ENCODE measurements at places on chromosomes 12 and 14.

- DNase-seq: no peak
Measured at GRCh38 chr12:40099423-40099853, 6.4 kb downstream of the SLC2A13 start.

GRCh38 chr12:100717733-100718067, 76.9 kb upstream of the ANO4 start:
- no peak for DNase-seq

- no peak for DNase-seq
Measured at GRCh38 chr12:4009979-4010704, 136.9 kb upstream of the PARP11 start.

- DNase-seq: no peak
Measured at GRCh38 chr14:54809767-54810166, 92.9 kb downstream of the GCH1 start.

DNA sequence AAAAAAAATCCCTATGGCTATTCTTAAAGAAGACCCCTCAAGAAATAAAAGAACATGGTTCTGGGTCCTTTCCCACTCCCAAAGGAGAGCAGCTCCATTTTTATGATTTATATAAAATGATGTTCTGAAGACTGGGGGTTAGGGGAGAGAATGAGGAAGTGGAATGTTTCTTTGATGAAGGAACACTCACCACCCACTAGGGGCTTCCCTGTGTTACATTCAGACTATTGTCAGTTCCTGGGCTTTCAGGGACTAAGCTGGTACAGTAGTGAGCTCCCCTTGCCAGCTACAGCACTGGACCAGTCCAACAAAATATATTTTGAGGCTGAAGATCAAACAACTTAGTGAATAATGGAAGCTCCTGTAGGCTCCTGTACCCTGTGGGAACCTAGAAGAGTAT, 98.9 kb downstream of the HMGA2 start:
- DNase-seq: no peak

GRCh38 chr14:76922584-76922983, 96.4 kb downstream of the LRRC74A start:
- no peak for DNase-seq

DNA sequence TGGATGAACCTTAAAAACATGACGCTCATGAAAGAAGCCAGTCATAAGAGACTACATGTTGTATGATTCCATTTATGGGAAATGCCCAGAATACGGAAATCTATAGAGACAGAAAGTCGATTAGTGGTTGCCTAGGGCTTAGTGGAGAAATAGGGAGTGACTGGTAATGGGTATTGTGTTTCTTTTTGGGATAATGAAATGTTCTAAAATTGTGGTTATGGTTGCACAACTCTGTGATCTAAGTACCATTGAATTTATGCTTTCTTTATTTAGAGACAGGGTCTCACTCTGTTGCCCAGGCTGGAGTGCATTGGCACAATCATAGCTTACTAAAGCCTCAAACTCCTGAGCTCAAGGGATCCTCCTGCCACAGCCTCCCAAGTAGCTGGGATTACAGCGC, 8.0 kb downstream of the RBMS2 start:
- no peak for DNase-seq

DNA sequence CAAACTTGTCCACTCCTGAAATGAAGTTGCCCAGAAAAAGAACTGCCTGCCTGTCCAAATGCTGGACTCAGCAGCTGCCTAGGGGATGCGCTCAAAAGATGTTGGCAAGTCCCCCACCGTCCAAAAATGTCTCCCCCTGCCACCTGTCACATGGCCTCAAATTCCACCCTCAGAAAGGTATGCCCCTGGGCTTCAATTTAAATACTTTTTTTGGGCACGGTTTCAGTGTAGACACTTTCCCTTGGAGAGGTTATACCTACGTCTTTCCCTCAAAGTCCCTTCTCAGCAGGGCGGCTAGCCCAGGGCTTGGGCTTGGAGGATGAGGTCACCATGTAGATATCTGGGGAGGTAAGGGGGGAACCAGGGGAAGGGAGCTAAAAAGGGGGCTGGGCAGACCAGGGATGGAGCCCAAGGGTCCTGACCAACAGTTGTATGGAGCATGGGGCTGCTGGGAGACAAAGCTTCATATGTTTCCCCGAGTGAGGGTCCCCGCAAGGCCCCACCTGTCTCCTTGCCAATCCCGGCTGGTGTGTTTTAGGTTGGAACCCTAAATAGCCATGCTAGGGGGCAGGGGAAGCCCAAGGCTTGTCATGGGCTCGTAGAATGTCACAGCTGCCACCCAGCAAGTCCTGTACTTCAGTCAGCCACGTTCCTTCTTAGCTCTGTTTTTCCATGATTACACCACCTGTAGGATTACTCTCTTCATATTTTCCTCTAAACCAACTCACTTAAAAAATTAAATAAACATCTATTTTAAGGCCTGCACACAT, 131.2 kb upstream of the TBX3 start:
- peak; percentile 32 for DNase-seq

DNA sequence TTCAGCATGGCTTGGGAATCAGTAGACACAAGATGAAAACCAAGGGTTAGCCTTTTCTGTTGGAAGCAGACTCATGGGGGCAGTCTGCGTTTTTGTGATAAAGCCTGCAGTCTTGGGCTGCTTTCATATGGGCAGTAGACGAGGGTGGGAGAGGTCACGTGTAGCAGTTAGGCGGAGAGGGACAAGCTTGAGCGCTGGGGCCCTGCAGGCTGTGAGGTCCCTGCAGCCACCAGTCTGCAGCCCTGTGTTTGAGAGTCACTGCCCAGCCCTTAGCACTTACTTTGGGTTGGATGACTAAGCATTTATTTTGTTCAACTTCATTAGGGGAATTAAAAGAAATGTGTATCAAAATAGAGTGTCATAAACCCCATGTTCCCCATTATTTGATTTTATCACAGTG, 37.2 kb downstream of the EP400 start:
- peak; percentile 59 for DNase-seq

DNA sequence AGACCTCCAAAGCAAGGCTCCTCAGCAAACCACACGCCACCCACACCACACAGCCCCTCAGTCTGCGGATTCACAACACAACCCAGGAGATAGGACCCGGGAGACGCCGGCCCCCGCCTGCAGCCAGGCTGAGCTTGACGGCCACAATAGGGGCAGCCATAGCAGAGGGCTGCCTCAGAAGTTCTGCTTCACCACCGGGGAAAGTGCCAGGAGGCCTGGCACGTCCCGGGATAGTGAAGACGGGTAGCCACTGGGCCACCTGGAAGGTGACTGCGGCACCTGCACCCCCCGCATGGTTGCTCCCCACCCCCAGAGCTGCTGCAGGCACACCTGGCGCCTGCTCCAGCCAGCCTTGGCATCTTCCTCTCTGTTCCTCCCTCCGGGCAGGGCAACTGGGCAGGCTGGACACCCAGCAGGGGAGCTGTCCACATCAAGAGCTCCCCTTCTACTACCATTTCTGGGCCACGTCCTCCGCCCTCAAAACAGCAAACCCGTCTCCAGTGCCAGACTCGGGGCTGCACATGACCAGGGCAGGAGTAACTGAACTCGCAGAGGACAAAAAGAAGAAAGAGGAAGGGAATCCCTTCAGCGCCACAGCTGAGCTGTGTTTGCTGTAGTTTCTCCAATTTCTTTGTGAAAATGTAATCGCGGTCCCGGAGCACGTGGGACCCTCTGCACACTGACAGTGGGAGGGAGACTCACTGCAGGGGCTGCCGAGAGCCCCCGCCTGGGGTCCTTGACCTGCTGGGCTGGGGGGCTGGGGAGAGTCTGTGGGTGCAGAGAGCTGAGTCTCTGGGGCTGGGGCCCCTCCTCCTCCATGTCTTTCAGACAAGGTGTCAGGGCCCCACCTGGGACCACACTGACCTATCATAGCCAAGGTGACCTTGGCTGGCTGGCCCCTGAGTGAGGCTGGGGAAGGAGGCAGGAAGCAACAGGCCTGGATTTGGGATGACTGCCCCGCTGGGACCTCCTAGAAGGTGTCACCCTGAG, 74.2 kb upstream of the C14orf180 start:
- peak; percentile 57 for DNase-seq

- no peak for DNase-seq
Measured at GRCh38 chr14:88518592-88519512, 36.0 kb downstream of the PTPN21 start.

- peak; percentile 23 for DNase-seq
Measured at GRCh38 chr14:72332871-72333270, 400.6 kb downstream of the RGS6 start.

DNA sequence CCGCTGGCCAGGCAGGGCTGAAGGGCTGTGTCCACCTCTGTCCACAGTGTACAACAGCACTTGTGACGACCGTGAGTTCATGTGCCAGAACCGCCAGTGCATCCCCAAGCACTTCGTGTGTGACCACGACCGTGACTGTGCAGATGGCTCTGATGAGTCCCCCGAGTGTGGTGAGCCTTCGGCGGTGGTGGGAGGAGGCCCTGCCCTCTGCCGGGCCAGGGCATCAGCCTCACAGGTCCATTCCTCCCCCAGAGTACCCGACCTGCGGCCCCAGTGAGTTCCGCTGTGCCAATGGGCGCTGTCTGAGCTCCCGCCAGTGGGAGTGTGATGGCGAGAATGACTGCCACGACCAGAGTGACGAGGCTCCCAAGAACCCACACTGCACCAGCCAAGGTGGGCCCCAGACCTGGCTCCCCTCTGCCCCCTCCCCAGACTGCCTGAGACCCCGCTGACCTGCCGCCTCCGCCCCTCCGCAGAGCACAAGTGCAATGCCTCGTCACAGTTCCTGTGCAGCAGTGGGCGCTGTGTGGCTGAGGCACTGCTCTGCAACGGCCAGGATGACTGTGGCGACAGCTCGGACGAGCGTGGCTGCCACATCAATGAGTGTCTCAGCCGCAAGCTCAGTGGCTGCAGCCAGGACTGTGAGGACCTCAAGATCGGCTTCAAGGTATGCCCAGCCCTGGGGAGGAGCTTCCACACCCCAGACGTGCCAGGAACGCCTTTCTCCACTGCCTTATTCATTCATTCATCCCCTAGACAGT, 20.8 kb upstream of the NXPH4 start:
- DNase-seq: no peak

GRCh38 chr12:114638790-114639435, 45.1 kb downstream of the TBX3 start:
- DNase-seq: peak; percentile 61

- DNase-seq: peak; percentile 90
Measured at GRCh38 chr14:90235179-90235976, 21.0 kb upstream of the PSMC1 start.

- DNase-seq: no peak
Measured at GRCh38 chr12:87157791-87158190, 871.4 kb downstream of the C12orf50 start.

GRCh38 chr14:93715279-93715927, 72.9 kb downstream of the PRIMA1 start:
- DNase-seq: peak; percentile 43

DNA sequence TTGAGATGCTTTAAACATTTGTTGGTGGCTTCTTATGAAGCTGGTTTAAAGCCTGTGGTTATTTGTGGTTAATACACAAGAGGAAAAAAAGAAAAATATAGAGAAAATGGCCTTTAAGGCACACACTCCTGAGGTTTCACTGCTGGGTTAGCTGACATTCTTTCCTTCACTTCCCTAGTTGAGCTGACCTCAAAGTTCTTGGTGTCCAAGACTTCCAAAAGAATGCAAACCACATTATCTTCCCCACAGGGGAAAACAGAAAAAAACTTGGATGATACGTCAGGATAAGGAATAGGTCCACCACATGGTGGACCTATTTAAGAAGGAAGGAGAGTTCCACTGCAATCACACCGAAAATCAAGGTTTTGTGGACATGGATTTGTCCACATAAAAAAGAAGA, 94.3 kb downstream of the SLC25A21 start:
- DNase-seq: no peak

- DNase-seq: no peak
Measured at GRCh38 chr12:95601091-95601961, 50.0 kb upstream of the USP44 start.

DNA sequence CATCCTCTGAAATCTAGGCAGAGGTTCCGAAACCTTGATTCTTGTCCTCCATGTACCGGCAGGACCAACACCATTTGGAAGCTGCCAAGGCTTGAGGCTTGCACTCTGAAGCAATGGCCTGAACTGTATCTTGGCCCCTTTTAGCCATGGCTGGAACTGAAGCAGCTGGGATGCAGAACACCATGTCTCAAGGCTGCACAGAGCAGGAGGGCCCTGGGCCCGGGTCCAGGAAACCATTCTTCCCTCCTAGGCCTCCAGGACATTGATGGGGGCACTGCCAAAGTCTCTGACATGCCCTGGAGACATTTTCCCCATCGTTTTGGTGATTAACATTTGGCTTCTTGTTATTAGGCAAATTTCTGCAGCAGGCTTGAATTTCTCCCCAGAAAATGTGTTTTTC, 198.7 kb downstream of the EFCAB11 start:
- no peak for DNase-seq

DNA sequence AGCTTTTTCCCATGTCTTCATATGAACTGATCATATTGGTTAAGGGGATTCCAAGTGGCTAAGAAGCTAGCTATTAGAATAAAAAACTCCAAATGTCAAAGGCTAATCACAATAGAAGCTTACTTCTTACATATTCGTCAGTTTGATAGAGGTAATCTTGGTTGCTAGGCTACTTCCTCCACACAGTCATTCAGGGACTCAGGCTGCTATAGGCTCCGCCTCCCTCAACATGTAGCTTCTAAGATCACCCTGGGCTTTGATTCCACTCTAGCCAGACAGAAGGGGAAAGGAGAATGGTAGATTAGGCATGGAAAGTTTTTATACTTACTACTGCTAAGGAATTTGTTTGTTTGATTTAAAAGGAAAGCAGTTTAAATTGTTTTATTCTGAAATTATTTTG, 207.9 kb downstream of the EFCAB11 start:
- no peak for DNase-seq

DNA sequence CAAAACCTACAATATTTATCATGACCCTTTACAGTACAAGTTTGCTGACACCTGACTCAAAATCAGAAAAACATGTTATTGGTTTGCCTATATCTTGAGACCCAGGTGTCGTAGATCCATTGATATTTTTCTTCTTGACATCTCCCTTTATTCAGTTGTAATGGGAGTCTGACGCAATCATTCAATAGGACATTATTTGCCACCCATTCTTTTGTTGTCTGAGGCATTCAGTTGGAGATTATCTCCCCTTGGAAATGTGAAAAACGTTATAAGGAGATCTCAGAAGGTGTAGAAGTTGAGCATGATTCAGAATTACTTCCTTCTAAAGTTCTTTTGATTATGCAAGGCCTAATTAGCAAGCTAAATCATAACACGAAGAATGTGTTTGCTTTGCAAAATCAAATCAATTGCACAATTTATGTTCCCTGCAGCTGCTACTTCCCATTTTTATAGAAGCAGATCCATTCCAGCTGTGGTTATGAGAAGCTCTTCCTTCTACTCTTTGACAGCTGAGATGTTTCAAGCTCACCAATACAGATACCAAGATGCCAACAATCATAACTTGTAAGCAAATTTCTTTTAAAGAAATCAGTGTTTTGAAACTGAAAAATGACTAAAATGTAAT, 228.2 kb upstream of the SYT1 start:
- DNase-seq: no peak

DNA sequence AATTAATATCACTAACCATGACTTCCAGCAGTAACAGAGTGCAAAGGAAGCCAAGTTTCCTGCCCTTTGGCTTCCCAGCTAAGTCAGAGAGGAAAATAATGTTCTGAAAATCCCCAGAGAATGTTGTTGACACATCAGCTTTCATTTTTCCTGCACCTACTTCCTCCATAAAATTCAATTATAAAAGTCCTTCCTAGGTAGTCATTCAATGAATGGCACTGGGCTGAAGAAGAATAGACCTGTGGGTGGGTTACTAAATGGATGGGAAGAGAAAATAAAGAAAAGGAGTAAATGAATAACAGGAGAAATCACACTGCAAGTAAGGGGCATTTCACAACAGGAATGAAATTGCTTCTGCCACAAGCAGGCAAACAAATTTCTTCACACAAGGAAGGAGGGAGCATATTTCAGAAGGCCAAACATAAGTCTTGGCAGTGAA, 73.2 kb upstream of the MDM1 start:
- no peak for DNase-seq

All from H7 (cell line).